ENCODE measurements at places on chromosomes 7 and 10.

GRCh38 chr10:35451151-35452016 lies 115.1 kb downstream of the CCNY start:
- no peak for DNase-seq

GRCh38 chr10:51083356-51083853 lies 9.1 kb downstream of the PRKG1 start:
- no peak for DNase-seq

- DNase-seq, result no peak
These were observed 38.1 kb upstream of the PIK3AP1 start for GRCh38 chr10:96758423-96758822.

DNA sequence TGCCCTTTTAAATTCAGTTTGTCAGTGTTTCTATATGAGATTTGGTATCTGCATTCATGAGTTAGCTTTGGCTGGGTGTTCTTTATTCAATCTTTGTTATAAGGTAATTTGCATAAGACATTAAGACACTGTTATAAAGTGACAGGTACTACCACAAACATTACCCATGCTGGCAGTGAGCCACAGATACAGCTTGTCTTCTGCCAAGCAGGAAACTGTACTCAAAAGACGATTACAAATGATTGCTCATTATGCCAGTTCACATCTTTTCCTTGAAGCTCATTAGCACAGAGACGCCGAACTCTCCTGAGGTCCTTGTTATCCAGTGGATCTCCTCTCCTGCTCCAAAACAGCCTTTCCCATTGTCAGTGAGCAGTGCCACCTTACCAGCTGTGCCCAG lies 30.4 kb downstream of the AMPH start:
- no peak for DNase-seq

- DNase-seq, result no peak
These were observed 67.6 kb upstream of the GSDME start for GRCh38 chr7:24824896-24825295.

DNA sequence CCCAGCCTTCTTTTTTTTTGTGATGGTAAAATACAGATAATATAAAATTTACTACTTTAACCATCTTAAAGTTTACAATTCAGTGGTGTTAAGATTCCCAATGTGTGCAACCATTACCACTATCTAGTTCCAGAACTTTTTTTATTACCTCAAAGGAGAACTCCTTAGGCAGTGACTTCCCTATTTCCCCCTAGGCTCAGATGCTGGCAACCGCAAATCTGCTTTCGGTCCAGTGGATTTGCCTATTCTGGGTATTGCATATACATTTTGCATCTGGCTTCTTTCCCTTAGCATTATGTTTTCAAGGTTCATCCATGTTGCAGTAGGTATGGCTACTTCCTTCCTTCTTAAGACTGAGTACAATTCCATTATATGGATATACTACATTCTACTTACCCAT lies 56.5 kb downstream of the AFAP1L2 start:
- DNase-seq, result no peak

DNA sequence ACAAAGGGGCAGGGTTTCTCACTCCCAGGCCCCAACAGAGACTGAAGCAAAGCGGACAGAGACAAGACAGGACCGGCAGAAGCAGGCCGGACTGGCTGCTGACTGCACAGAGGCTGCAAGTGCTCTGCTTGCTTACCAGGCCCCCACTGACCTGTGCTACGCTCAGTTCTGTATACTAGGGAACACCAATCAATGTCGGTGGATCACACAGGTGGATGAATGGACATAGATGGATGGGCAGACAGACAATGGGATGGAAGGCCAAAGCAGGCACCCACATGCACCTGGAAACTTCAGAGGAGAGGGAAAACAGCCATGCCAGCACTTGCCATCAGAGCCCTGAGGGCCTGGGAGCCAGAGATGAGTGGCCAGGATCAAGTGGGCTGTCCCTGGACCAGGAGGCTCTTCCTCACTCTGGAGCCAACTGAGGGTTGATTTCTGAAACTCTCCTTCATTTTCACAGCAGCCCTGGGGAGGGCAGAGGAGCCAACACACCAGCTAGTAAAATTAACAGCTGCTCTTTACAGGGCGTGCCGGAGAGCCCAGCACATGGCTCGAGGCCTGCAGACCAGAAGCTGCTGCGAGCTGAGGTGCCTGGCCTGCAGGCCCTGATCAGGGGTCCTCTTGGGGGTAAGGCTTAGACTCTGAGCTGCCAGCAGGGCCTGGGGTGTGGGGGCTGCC lies 243.6 kb downstream of the KCNMA1 start:
- DNase-seq, result no peak

DNA sequence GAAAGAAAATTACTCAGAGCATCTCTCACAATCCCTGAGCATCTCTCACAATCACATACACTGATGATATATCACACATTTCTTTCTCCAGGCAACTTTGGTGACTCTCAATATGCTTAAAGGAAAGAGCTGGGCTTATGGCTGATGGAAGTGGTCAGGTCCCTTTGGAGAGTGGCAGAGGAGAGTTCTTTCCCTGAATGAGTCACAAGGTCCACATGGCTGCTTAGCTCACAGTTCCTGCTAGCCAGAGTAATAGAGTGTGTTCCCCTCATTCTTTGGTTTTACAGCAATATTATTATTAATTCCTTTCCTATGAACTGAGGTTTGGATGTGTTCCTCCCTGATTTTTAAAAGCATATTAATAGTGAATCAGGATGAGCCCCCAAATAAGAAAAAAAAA lies 287.4 kb downstream of the C7orf25 start:
- DNase-seq, result no peak
